ENCODE measurements at places on chromosomes 1 and 21.
A peak's percentile ranks its signal among the peaks of the same experiment; 100 is the strongest.

GRCh38 chr1:170168265-170168664 lies 22.5 kb downstream of the NTMT2 start:
- peak; percentile 18 for DNase-seq

DNA sequence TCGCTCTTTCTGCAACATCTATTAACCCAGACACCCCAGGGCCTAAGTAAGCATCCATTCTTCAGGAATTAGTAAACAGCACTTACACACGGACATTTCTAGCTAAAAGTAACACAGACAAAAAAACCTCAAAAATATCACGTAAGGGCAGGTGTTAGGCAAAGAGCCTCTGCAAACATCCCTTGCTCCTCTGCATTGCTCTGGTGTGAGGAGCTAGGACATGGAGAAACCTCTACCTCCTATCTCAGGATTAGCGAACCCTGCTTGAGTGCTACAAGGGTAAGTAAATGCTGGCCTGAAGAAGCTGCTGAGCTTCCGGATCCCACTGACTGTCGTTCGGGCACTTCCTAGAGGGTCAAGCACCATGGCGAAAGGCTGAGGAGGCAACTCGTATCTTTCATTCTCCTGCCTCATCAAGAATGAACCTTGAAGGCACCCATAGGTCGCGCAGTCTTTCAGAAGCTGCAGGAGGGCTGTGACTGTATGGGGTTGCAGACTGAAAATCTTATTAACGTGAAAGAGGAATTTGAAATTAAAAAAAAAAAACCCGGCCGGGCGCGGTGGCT lies 2.1 kb downstream of the PTGER3 start:
- no peak for DNase-seq

DNA sequence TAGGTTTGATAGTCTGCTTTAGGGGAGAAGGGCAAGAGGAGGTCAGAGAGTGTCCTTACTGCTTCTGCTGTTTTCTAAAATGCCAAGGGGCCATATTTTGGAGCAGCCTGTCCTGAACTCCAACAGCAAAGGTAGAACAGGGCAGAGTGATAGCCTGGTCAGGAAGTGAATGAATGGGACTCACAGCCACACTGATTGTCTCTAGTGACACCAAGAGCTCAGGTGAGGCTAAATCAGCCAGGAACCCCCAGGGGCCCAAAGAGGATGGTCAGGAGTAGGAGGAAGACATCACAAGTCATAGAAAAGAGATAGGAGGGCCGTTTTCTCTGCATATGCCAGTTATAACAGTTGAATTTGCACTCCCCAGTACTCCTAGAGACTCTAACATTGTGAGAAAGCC lies 97.4 kb upstream of the DUSP10 start:
- DNase-seq: no peak

- peak; percentile 52 for DNase-seq
These were observed 600.5 kb downstream of the USP25 start for GRCh38 chr21:16330082-16330907.

DNA sequence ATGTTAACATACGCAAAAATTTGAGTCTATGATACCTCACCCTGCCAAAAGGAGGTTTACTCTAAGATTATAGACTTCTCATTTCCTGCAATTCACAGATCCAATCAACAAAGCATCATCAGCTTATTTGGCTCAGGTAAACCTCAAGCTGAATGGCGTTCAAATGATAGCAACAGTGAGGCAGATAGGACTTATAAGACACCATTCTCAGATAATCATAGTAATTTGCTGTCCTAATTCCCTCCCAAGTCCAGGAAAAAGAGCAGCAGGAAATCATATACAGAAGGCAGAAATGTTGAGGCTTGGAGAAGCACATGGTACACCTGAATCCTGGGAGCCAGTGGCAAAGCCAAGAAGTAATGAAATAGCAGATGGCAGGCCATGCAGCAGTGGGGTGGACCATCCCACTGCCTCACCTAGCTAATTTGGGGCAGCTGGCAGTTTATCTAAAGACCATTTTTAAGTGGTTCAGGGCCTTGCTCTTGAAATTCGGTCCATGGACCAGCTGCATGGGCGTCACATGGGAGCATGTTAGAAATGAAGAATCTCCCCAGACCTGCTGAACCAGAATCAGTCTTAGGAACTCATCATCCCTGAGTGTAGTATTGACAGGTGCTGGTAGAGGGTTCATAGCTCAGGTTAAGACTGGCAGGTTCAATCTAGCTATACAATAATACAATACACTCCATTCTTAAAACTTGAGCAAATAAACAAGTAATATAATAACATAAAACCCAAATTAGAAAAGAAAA lies 57.7 kb downstream of the ASTN1 start:
- no peak for DNase-seq

GRCh38 chr1:17335821-17336710 lies 28.1 kb downstream of the PADI4 start:
- DNase-seq: no peak

DNA sequence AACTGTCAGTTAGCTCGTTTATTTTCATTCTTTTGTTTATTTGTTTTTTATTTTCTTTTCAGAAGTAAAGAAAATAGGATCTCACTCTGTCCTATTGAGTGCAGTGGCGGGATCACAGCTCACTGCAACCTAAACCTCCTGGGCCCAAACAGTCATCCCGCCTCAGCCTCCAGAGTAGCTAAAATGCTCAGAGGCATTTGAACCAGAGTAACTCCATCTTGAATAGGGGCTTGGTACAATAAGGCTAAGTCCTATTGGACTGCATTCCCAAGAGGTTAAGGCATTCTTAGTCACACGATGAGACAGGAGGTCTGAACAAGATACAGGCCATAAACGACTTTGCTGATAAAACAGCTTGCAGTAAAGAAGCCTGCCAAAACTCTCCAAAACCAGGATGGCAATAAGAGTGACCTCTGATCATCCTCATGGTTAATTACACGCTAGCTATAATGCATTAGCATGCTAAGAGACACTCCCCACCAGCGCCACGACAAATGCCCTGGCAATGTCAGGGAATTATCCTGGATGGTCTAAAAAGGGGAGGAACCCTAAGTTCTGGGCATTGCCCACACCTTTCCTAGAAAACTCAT lies 13.1 kb upstream of the COP1 start:
- no peak for DNase-seq

DNA sequence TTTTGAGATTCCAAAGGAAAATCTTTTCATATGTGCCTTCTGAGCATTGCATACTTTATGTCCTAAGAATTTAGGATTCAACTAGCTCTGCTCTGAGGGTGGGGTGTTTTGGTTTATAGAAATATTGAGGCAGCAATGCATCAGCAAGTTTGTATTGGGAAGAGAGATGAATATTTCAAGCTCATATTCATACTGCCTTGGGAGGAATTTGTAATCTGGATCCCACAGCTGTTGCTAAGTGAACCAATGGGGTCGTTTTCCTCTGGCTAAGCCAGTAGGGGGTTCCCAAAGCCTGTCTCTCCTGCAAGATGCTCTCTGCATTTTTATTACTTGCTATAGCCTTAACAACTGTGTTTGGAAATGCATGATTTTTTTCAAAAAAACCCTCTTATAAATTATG lies 130.6 kb downstream of the SNX7 start:
- no peak for DNase-seq

DNA sequence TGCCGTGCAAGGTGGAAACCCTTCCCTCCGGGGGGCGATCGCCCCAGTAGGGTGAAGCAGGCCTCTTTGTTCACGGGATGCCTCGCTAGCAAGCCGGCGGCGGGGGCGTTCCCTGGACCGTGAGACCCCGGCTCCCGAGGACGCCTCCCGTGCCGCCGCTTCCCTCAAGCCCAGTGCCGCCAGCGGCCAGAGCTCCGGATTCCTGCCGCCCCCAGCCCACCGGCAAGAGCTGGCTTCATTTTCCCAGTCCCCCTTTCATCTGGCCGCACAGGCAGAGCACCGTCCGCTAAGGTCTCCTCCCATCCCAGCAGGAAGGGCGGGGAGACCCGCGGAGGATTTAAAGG lies 16.3 kb downstream of the IER5 start:
- no peak for DNase-seq

DNA sequence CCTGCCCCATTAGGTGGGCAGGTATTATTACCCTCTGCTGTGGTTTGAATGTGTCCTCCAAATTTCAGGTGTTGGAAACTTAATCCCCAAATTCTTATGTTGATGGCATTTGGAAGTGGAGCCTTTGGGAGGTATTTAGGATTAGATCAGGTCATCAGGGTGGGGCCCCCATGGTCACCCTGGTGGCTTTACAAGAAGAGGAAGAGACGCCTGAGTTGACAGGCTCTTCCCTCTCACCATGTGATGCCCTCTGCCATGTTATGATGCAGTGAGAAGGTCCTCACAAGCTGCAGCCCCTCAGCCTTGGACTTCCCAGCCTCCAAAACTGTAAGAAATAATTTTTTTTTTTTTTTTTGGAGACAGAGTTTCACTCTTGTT lies 8.8 kb upstream of the THEMIS2 start:
- no peak for DNase-seq

- DNase-seq: no peak
These were observed 110.1 kb downstream of the VPS13D start for GRCh38 chr1:12339811-12340543.

GRCh38 chr1:230937371-230937770 lies 41.3 kb downstream of the TTC13 start:
- DNase-seq: no peak

DNA sequence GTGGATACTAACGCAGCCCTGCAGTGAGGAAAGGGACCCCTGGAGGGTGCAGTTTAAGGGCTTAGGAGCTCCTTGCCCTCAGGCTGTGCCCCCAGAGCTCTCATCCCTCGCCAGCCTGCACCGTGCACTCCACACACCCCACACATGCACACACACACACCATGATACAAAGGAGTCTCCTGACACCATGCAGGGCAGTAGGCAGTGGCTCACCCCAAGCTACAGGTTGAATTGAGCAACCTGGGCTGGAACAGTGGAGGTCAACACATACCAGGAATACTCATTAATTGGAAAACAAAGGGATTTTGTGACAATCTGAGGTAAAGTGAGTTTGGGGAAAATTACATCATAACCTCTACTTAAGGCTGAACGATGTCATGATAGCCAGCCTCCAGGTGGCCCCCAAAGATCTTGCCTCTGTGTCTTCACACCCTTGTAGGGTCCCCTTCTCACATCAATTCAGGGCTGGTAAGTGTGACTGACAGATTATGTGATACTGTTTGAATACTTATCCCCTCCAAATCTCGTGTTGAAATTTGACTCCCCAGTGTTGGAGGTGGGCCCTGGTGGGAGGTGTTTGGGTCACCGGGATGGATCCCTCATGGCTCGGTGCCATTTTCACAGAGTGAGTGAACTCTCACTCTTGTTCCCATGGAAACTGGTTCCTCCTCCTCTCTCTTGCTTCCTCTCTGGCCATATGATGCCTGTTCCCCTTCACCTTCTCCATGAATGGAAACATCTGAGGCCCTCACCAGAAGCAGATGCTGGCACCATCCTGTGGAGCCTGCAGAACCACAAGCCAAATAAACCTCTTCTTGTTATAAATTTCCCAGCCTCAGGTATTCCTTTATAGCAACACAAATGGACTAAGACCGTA lies 111.0 kb upstream of the RAB4A start:
- no peak for DNase-seq

DNA sequence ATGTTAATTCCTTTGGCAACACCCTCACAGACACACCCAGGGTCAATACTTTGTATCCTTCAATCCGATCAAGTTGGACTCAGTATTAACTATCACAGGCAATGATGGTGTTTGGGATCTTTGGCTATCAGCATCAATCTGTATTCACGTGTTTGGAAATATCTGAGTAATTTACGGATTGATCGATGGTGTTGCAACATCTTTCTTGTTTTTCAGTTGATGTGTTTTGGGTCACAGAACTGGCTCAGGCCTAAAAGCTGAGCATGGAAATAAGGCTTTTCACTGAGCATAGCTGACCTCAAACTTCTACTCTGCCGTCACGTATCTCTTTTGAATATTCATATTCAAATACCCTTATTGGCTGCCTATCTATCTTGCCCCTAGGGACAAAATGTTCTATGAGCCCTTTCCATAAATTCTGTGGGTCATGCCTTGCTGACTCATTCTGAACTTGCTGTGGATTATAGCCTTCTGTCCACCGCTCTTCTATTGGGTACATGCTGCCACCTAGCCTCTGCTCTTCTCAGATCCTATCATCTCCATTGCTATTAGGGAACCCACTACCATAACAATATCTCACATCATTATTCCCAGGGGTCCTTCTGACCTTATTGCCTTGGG lies 156.0 kb downstream of the PDE4B start:
- DNase-seq: peak; percentile 28

DNA sequence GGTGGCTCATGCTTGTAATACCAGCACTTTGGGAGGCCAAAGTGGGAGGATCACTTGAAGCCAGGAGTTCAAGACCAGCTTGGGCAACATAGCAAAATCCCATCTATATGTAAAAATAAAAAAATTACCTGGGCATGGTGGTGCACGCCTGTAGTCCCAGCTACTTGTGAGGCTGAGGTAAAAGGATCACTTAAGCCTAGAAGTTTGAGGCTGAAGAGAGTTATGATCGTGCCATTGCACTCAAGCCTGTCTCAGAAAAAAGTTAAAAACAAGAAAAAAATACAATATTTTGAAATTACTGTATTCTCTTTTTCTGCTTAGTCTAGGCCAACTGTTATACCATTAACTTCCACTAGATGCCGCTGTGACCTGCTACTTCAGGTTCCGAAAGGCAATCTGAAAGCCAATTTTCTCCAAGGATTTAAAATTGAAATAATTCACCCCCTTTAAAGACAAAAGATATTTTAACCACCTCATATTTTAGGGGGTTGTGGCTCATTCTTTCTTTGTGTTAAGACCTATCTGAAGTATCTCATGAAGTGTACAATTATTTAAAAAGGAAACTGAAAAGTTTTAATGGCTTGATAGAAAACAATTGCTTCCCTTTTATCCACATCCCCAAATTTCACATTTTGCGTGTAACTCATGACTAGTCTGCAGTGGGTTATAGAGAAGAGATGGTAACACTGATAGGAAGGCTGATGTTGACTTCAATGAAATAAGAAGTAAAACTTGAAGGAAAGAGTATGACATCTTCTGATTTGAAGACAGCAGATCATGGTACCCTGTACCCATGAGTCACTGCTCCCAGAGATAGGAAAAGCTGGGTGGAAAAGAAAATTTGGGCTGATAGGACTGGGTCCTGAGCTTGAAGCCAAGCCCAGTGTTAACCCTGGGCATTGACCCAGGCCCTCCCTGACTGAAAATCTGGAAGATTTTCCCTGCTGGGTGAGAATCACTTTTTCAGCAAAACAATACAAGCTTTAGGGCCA lies 24.4 kb upstream of the CLDN14 start:
- DNase-seq: peak; percentile 22

DNA sequence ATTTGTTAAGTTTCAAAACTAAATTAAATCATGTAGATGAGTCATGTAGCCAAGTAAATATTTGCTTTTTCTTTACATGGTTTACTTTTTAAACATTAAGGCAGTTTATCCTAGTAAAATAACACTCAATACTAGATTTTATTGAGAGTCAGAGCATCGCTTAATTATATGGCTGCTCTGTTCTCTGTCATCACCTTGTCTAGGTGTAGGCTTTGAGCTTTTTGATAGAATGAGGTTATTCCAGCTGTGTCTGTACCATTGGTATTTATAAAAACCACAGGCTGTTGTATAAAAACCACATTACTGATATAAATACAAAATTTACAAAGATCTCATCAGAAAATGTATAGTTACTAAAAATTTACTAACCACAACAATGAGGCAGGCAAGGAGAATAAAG lies 42.5 kb upstream of the GPR52 start:
- DNase-seq: no peak

GRCh38 chr21:29248124-29248523 lies 50.6 kb upstream of the BACH1 start:
- DNase-seq: no peak

Measured in HS-5 (cell line).